ENCODE measurements at places on chromosomes 1 and 21.

GRCh38 chr21:35226968-35227744, 178.1 kb upstream of the RUNX1 start:
- DNase-seq, result no peak

- DNase-seq, result no peak
Measured at GRCh38 chr21:39024538-39024937, 158.7 kb downstream of the PSMG1 start.

- no peak for DNase-seq
Measured at GRCh38 chr1:235421751-235422150, 54.5 kb downstream of the TBCE start.

DNA sequence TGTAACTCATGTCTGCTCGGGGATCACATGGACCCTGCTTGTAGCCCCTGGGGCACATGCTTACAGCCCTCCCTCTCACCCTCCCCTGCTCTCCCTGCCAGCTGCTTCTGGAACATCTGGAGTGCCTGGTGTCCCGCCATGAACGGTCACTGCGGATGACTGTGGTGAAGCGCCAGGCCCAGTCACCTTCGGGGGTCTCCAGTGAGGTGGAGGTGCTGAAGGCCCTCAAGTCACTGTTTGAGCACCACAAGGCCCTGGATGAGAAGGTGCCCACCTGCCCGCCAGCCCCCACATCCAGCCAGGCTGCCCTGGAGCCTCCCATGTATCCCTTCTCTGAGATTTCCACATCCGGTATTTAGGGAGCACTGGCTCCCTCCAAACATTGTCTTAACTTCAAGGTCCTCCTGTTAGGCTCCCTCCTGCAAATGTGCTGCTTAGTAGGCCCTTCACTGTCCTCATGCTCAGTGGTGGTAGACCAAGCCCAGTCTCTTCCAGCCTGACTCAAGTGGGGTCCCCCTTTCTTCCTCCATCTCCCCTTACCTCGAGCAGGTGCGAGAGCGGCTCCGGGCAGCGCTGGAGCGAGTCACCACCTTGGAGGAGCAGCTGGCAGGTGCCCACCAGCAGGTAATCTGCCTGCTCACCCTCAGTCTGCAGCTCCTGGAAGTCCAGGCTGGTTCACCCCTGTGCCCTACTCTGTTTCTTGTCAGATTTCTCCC, 17.7 kb downstream of the PPFIA4 start:
- DNase-seq, result no peak

GRCh38 chr1:226725897-226726267, 13.2 kb downstream of the ITPKB start:
- no peak for DNase-seq

- DNase-seq, result no peak
Measured at GRCh38 chr1:37752583-37753471, 12.1 kb downstream of the EPHA10 start.

Data from hippocampal formation (tissue), 2 donors.